ENCODE measurements at places on chromosomes 13 and 19.
A peak's percentile ranks its signal among the peaks of the same experiment; 100 is the strongest.

DNA sequence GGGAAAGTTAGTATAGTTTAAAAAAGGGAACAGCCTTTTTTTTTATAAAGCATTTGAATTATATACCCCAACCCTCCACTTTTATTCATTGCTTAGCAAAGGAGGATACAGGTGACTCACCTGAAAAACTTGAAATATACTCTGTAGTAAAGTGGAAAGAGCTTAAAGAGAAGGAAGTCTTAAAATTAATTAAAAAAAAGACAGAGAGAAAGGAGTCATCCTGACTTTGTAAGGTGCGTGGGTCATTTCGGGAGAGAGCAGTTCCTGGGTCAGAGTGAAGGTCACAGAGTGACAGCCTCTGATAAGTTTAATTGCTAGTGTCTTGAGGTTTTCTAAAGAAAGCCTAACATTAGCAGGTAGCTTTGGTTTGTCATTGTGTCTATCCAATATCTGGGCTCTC, 310.3 kb downstream of the KLF5 start:
- no peak for DNase-seq

- no peak for DNase-seq
Measured at GRCh38 chr19:11581740-11582139, 4.3 kb upstream of the ACP5 start.

- DNase-seq: no peak
Measured at GRCh38 chr13:48827709-48828108, 148.0 kb upstream of the FNDC3A start.

DNA sequence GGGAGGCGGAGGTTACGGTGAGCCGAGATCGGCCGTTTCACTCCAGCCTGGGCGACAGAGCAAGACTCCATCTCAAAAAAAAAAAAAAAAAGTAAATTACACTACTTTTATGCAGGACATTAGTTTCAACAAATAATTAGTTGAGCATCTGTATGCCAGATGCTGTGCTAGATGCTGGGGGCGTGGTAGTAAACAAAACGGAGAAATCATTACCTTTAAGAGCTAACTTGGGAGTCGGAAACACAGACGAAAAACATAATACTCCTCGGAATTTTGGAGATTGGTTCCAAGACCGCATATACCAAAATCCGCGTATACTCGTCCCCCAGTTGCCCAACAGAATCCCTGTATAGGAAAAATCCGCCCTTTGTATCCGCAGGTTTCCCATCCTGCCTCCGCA, 1.3 kb upstream of the DUS3L start:
- no peak for DNase-seq

GRCh38 chr19:53389571-53389970, 5.4 kb upstream of the ZNF765 start:
- no peak for DNase-seq

DNA sequence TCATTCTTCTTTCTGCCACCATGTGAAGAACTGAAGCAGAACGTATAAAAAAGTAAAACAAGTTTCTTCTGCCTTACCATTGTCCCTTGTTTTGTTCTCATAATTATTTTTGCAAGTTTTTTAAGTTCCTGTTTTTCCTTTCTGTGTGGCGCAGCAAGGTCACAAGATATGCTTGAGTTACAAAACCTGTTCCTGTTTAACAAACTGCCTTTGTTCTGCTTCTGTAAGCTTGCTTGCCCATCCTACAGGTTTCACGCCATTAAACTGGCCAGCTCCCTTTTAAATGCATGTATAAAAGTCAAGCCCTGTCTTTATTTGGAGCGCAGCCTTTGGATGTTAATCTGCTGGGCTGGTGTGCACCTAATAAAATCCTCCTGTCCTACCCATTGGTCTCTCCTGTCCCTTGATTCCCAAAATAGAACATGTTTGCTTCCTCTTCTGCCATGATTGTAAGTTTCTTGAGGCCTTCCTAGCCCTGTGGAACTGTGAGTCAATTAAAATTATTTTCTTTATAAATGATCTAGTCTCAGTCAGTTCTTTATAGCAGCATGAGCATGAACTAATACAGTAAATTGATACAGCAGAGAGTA, 1115.4 kb downstream of the SLITRK1 start:
- no peak for DNase-seq

DNA sequence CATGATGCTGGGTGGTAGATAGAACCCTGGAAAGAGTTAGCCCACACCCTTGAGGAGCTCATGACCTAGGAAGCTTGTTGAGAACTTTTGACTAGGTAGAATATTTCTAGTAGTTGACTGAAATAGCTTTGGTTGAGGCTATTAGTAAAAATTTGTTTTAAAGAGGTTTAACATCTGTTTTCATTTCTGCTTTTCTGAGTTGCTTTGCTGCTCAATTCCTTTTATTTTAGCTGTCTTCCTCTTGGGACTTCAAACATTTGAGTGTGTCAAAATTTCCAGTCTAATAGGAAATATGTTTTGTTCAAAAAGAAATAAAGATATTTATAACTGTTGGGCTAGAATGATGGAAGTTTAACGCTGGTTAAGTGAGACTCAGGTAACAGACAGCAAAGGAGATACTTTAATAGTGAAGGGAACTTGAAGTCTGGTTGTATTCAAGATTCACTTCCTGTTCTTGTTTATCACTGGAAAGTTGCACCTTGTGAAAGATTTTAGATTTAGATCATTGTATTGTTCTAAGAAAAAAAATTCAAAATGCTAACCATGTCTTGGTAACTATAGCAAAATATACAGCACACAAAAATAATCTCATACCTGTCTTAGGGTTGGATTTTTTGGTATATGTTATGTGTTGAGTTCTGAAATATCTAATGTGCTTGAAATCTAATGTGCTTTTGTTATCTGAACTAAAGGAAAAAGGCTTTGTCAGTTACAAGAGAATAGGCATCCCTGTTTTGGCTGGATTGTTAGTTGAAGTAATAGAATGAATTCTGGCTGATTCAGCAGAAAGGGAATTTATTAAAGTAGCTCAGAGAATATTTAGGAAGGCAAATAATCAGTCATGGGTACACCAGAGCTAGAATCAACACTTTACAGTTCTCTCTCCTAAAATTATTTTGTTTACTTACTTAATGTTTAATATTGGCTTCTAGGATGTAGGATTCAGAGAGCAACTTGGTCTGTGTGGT, 24.4 kb upstream of the GPR18 start:
- DNase-seq: no peak

- DNase-seq: no peak
Measured at GRCh38 chr19:16677055-16677454, 16.1 kb downstream of the TMEM38A start.

DNA sequence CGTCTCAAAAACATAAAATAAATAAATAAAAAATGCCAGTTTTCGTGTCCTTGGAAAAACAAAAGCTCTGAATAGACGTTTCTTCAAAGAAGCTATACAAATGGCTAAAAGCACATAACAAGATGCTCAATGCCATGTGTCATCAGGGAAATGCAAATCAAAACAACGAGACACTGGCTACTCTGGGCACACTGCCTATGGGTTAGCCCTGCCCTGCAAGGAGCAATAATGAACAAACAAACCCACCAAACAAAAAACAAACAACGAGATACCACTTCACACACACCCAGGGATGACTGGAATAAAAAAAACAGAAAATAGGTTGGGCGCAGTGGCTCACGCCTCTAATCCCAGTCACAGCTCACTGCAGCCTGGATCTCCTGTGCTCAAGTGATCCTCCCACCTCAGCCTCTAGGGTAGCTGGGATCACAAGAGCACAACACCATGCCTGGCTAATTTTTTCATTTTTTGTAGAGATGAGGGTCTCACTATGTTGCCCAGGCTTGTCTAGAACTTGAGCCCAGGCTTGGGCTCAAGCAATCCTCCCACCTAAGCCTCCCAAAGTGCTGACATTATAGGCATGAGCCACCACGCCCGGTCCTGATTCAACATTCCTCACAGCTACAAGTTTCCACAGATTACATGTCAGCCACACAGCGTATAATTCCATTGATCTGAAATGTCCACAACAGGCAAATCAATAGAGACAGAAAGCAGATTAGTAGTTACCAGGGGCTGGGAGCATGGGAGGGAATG, 15.5 kb upstream of the ISYNA1 start:
- no peak for DNase-seq

GRCh38 chr19:40139533-40140287, 49.0 kb upstream of the ZNF780A start:
- peak; percentile 35 for DNase-seq

DNA sequence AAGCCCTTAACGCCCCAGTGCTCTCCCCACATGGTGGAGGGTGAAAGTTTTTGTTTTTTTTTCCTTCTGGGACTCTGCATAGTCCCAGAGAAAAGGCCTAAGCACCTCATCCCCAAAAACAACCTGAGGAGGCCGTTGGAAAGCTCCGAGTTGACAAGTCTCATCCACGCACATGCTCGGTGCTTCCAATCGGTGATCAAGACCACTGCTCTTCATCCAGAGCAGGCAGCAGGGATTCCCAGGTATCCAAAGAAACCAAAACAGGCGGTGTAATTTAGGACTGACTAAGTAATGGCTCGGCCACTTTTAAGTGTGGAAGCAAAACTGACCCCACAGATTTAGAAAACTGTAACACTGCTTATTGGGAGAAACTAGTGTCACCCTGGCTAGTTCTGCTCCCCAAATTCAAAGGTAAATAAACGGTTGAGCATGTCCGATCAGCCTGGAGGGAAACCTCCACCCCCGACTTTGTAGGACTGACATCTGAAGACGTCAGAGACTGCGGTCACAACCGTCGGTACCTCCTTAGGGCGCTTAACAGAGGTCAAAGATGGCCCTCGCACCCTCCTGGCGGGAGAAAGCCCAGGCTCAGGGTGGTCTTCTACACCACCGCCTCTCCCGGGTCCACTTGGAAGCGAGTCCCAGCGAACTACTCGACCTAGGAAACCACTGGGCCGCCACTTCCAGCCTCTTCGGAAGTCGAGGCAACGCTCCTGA, 997 bp upstream of the ZNF446 start:
- DNase-seq: no peak

GRCh38 chr19:1990230-1991017, 25.1 kb downstream of the BTBD2 start:
- DNase-seq: no peak

- DNase-seq: no peak
Measured at GRCh38 chr13:113024466-113024865, 55.5 kb downstream of the MCF2L start.

DNA sequence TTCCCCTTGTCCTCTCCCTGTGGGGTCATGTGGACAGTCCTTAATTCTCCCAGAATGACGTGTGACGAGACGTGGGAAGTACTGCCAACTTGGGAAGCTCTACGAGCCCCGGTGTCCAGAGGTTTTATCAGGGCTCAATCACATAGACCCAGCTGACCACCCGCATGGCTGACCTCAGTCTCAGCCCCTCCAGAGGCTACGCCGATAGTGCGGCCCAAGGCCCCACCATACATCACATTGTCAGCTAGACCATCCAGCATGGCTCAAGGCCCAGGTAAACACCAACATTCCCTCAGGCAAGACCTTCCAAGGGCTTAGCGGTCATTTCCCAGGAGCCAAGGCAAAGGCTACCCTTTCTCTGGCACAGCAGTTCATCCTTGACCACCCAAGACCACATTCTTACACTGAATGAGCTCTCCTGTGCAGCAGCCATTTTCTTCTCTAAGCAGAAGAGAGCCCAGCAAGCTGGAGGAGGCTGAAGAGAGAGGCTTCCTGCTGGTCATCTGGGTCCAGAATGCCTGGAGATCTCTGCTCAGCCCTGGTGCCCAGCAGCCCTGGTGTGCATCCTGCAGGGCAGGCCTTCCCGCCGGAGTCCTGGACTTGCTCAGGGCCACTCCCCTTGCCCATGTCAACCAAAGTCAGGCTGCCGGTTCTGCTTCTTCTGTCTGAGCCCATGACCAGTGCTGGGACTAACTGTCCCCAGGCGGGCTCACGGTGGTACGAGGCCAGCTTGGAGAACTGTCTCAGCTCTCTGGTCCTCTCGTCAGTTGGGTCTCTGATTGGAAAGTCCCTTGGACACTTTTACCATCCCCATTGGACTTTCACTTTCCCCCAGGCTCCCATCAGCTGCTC, 7.9 kb upstream of the F10 start:
- no peak for DNase-seq

DNA sequence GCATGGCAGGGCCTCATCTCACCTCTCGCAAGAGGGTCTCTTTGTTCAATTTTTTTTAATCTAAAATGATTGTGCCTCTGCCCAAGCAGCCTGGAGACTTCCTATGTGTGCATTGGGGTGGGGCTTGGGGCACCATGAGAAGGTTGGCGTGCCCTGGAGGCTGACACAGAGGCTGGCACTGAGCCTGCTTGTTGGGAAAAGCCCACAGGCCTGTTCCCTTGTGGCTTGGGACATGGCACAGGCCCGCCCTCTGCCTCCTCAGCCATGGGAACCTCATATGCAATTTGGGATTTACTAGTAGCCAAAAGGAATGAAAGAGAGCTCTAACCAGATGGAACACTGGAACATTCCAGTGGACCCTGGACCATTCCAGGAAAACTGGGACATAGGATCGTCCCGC, 8.0 kb downstream of the FXYD3 start:
- no peak for DNase-seq

DNA sequence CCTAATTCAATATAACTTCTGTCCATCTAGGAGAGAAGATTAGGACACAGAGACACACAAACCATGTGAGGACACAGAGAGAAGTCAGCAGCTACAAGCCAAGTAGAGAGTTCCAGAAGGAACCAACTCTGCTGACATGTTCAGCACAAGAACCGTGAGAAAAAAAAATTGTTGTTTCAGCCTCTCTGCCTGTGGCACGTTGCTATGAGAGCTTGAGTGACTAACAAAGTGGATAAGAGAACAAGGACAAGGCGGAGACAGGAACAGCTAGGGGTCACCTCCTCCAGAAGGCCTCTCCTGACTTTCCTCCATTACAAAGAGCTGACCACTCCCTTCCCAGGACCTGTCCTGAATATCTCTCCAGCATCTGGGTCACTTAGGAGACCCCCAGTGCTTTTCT, 5.6 kb upstream of the SIGLEC12 start:
- no peak for DNase-seq

GRCh38 chr13:63864171-63864902, 2448.7 kb upstream of the PCDH20 start:
- DNase-seq: no peak

DNA sequence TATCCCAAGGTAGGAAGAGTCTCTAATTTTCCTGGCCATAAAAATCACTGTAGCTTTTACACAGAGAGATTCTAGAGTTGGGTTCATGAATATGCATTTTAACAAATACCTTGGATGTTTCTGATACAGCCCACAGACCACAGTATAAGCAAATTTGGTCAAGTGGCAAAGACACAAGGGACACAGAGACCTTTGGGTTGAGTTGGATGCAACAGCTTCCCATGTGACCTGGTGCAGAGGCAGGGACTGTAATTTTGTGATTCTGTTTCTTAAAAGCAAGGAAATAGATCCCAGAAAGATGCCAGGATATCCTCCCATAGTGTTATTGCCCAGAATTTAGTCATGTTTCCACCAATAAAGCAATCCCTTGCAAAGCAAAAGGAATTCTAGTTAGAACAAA, 27.0 kb downstream of the FPR3 start:
- no peak for DNase-seq
